Stimulated activated CD4-positive, alpha-beta T cell treated with anti-CD3 and anti-CD28 coated beads, TNF-alpha, amount 100 ng/mL, for 48 hours (primary cell): ENCODE measurements at places on chromosomes 6 and 20.

- DNase-seq = no peak
These were observed 158.9 kb upstream of the OLIG3 start for GRCh38 chr6:137652961-137653705.

DNA sequence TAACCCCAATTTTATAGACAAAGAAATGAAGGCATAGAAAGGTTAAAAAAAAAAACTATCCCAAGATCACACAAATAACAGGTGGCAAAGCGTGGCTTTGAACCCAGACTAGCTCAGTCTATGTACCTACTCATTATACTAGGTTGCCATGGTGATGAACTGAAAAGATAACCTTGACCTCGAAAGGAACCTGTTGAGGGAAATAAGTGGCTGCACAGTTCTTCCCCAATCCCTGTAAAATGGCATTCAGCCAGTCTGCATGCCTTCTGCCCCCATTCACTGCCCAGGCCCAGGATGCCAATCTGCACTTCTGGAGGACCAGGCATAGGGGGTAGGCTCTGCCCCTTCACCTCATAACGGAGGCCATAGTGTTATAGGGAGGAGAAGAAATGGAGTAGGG is 295.2 kb downstream of the PTPRT start:
- DNase-seq = no peak

DNA sequence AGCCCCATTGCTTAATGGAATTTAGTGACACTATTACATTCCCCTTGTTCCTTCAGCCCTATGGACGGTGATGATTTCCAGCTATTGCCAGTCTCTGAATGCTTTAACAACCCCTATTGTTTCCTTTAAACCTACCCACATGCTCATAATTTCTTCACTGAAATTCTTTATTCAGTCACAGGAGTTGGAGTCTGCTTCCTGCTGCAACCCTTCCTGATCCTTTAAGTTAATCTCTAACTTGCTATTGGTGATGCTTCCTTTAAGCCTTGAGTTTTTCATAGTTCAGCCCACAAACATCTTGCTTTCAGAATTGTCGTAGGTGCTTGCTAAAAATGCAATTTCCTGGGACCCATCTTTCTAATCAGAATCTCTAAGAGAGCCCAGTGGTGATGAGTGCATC is 66.3 kb upstream of the TNFAIP3 start:
- no peak for DNase-seq

DNA sequence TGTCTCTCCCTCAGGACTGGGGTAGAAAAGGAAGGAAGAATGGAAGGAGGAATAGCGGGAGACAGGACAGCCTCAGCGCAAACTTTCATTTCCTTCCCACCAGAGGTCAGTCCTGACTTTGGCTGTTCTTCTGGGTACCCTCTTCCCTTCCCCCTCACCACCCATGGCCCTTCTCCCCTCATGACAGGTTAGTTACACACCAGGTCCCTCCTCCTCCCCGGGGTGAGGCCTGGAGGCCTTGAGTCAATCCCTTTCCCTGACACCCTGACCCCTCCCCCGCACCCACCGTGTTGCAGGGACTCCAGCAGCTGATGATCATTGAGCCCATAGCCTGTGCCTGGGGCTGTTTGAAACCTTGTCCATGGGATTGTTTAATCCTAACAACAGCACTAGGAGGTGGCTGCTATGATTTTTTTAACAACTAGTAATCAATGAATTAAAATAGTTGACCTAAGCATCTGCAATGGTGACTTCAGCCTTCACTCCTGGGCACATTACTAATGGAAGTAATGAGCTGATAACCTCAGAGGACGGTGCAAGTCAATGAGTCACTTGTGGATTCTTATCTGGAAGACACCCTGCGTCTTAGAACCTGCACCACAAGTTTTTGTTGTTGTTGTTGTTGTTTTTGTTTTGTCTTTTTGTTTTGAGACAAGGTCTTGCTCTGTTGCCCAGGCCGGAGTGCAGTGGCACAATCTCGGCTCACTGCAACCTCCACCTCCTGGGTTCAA is 46.6 kb upstream of the CCDC167 start:
- DNase-seq = no peak

GRCh38 chr6:86357877-86358276 is 579.5 kb upstream of the HTR1E start:
- no peak for DNase-seq

DNA sequence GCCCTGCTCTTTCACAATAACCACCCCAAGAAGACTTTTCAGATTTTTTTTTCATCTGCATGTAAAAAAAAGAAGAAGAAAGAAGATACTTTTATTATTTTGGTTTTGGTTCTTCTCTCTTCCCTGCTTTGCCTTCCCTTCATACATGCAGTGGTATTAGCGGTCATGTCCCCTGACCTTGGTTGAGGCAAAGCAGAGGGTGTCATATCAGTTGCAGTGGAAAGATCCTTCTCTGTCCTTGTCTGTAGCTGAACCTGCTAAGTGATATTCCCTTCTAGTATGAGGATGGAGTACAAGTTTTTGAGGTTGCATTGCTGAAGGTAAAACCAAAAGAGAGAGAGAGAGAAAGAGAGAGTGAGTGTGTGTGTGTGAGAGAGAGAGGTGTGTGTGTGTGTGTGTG is 345.7 kb downstream of the UTRN start:
- DNase-seq = no peak

GRCh38 chr6:148962854-148963515 is 216.2 kb downstream of the UST start:
- DNase-seq = no peak
